ENCODE measurements at places on chromosomes 3 and 15.
A peak's percentile ranks its signal among the peaks of the same experiment; 100 is the strongest.

DNA sequence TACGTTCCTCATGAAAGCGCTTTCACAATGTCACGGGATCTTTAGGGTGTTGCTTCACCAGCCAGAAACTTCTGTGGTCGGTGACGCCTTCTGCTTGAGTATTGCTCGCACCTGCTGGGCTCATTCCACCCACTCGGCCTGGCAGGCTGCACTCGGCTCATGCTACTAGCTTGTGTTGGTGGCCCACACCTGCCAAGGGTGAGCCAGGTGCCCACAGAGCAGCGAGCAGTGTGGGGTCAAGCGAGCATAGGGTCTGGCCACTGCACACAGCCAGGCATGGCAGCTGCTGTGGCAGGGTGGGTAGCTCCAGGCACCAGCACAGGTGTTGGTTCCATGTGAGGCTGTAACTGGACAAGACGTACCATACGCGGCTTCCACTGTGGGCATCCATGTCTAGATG, 202.9 kb upstream of the CADM2 start:
- no peak for DNase-seq

DNA sequence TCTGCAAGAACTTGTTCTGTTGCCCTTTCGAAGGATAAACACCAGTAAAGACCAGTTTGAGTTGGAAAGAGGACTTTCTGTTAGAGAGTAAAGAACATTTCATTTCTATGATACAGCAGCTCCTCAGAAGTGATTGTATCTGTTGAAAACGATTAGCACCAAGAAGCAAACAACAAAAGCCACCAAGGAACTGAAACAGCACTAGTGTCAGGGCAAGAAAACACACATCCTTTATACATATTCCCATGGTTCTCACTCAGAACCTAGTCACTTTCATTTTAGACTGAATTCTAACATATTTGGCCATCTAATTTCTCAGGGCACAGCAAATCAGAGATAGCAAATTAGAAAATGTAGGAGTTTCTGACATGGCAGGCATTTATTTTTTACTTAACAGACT, 116.1 kb downstream of the ATP1B3 start:
- DNase-seq, result peak; percentile 20

- DNase-seq, result no peak
These were observed 463.3 kb upstream of the CCDC54 start for GRCh38 chr3:106913966-106914365.

- peak; percentile 65 for DNase-seq
These were observed 66.1 kb downstream of the NOX5 start for GRCh38 chr15:69080295-69081248.

GRCh38 chr3:18500322-18500721, 75.2 kb upstream of the SATB1 start:
- DNase-seq, result no peak

DNA sequence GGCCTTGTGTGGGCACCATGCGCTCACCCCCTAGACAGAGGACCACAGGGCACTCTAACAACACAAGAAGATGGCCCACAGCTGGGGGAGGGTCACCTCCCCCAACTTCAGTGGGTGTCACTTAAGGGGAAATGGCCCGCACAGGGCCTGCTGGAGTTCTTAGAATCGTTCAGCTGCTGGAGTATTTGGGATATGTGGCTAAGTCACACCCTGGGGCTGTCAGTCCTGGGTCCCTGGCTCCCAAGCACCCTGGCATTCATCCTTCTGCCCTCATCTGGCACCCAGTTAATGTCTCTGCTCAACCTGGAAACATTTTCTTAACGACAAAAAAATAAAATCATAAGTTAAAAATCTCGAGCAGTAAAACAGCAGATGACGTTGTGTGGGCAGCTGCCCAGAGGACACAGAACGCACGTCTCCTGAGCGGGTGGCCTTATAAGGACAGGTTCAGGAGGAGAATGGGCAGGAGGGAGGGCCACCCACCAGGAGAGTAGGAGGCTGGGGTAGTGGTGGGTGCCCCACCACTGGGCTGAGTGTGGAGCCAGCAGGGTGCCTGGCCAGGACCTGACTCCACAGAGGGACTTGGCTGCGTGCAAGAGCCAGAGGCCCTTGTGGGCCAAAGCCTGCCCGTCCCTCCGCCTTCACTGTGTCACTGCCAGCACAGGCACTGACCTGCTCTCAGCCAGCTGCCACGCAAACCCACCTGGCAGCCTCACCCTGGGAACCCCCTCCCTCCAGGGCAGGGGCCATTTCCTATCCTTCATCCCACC, 11.5 kb downstream of the KBTBD13 start:
- DNase-seq, result no peak

Data from renal cortical epithelial cell (primary cell).